AG04450 (cell line): ENCODE measurements at places on chromosomes 12 and 14. TPM values are rescaled to one million over a fixed set of nuclear protein-coding genes. Genes with fewer than 3 reads are reported as not detected.
A peak's percentile ranks its signal among the peaks of the same experiment; 100 is the strongest.

EML5 gene
- 3.0 and 3.6 TPM in 2 replicates for polyA plus RNA-seq

DNA sequence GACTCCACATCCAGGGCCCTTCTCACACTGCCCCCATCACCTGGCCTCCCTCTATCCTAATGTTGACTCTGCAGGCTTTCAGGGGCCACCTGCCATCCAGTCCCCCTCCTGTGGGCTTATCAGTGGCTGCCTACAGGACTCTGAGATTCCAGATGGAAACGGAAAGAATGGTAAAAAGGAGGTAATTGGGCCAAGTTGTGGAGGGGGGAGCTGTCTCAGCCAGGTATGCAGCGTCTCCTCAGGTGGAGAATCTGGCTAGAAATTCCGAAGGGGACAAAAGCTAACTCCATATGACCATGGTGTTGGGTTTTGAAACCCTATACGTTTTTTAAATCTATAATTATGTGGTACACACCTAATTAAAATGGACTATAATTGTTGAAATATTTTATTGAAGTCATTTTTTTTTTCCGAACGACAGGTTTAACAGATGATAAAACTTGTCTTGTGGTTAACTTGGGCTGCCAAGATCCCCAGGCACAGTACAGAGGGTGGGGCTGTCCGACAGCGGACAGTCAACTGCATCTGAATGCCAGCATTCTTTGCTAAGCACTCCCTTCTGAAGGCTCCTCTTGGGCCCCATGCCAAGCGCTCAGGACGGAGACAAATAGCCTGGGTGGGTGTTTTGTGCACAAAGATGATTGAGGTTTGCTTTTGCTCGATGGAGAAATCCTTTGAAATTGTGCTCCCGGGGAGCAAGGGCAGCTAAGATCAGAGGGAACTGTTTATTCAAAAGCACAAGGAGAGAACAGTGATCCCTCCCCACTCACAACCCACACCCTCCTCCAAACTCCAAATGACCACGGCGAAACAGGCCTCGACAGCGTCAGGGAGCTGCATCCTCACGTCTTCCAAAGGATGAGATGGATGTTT is 365.6 kb downstream of the BCL11B start:
- no peak for DNase-seq

GRCh38 chr12:13465635-13466034 is 269.1 kb downstream of the EMP1 start:
- DNase-seq = no peak

DNA sequence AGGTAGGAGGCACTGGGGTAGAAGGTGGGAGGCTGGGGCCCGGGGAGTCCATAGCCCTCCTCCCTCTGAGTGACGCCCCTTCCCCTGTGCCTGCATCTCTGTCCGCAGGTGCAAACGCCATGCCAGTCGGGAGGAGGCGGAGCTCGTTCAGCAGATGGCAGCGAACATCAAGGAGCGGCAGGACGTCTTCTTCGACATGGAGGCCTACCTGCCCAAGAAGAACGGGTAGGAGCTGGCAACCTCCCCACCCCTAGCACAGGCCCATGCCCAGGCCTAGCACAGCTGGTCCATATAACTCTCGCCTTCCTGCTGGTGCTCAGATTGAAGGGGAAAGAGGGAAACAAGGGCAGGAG is 35.6 kb downstream of the TMEM120B start:
- DNase-seq = no peak

MEG3 gene
- polyA plus RNA-seq = 306 and 310 TPM in 2 replicates

CD163 gene
- polyA plus RNA-seq = not detected in 2 replicates

- DNase-seq = no peak
These were observed 38.1 kb downstream of the GOLGA5 start for GRCh38 chr14:92832137-92832700.

GRCh38 chr14:24673534-24674203 is 39.7 kb upstream of the GZMB start:
- no peak for DNase-seq

GRCh38 chr12:85448548-85449139 is 168.6 kb downstream of the ALX1 start:
- no peak for DNase-seq

DNA sequence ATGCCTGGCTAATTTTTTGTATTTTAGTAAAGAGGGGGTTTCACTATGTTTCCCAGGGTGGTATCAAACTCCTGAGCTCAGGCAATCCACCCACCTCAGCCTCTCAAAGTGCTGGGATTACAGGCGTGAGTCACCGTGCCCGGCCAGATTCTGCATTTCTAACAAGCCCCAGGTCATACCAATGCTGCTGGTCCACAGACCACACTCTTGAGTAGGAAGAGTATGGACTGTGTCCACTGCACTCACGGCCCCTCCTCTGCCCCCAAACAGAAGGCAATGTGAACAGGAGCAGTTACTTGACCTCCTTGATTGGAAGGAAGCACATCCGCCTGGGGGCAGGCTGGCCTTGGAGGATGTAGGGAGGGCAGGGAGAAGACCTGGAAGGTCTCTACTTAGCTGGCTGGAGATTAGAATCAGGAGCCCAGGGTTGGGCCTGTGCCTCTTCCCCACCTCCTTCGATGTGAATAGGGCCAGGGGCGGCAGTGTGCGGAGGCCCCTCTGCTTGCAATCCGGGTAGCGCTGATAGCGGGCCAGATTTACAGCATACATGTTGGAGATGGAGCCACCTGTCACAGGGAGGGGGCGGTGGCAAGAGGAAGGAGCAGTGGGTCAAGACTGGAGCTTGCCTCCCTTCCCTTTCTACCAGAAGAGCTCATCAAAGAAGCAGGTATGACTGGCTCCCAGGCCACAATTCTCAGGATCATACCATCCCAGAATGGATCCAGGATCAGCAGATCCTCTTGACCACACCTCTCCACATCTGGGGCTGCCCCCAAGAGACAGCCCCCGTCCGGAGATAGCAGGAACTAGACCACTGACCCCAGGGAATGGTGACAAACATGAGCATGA is 9.4 kb upstream of the ZNF740 start:
- DNase-seq = no peak

DNA sequence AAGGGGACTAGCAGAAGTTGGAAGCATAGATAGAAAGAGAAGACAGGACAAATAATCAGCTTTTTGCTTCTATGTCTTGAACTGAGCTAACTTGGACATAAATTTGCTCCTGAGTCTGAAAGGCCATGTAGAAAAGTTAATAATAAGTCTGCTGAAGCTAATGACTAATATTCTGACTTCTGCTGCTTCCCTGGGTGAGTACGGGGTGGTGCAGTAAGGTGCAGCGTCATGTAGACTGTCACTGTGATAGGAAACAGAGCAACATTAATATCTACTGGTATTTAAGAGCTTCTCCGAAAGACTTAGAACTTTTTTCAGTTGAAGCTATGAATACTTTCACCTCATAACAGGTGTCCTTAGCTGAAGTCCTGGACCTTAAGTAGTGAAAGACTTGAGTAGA is 34.1 kb upstream of the CPM start:
- DNase-seq = no peak

MAP1LC3B2 gene
- 3.1 and 3.8 TPM in 2 replicates for polyA plus RNA-seq

DNA sequence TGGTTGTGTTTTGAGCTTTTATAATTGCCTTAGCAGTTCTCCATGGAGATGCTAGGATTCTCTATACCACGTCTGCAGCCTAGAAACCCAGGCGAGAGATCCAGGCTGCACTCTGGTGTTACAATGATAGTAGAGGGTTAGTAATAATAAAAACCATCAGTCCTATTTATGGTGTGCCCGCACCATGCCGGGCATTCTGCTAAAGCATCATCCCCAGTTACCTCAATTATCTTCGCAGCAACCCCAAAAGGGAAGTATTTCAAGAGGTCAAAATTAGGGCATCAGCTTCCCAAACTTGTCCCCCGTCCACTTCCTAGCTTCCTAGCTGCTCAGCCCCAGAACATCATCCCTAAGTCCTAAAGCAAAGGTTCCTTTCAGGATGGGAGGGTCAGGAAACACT is 3.2 kb downstream of the SYNE3 start:
- DNase-seq = no peak

GRCh38 chr12:6084261-6084968 is 40.1 kb downstream of the VWF start:
- no peak for DNase-seq

- DNase-seq = no peak
These were observed 27.4 kb upstream of the DDHD1 start for GRCh38 chr14:53180272-53181221.

DNA sequence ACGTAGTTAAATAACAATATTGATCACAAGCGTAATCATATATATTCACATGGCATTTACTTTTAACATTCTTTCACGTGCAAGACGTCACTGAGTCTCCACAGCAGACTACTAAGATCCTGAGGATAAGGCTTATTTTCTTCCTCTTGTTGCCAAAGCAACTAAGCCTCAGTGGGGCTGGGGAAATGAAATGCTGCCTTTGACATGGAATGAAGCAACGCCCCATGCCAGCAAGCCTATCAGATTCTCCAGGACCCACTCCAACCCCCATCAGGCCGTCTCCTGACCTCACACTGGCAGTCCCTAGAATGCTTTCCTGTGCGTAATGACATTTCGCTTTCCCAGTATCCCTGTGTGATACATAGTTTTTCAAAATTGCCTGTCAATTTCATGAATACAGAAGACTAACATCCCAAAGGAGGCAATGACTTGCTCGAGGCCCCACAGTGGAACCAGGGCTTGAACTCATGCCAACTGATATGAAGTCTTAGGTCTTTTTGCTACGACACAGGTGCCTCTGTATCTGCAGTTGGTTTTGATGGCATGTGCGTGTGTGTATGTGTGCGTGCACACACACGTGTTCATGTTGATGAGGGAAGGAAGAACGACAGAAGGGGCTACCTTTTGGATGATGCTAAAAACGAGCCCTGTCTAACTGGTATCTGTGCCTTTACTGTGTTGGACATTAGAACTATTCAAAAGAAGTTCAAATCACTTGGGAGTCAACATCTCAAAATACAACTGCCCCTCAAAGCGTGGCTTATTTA is 239.1 kb downstream of the VRK1 start:
- no peak for DNase-seq

PLEKHD1 gene
- polyA plus RNA-seq = not detected in 2 replicates

DNA sequence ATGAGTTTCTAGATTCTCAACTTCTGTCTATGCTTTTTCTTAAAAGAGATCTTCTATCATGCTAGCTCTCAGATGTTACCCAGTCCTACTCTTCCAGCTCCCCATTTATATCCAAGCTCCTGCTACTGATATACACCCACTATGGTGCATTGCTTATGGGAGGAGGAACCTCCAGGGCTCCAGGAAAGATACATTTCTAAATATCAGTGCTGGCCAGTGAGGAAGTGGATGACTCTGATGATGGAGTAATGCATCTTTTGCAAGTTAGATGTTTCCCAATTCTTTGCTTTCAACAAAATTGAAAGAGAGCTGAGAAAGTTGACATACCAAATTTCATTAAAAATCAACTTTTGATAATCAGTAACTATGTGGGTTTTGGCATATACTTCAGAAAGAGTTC is 105.7 kb upstream of the RESF1 start:
- no peak for DNase-seq

GRCh38 chr14:25677111-25677510 is 627.2 kb upstream of the STXBP6 start:
- no peak for DNase-seq

- DNase-seq = no peak
These were observed 29.4 kb downstream of the SLC24A4 start for GRCh38 chr14:92352158-92352985.

DNA sequence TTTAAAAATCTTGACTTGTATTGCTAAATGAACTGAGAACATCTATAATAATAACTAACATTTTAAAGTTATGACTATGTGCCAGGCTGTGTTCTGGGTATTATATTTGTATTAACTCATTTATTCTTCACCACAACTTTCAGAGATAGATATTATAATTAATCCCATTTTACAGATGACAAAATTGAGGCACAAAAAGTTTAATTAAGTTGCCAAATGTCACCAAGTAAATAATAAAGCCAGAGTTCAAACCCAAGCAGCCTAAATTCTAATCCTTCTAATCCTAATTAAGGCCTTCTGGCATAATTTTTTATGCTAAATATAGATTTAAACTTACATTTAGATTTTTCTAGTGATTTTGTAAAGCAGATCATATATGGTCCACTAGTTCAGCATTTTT is 17.5 kb upstream of the TUBA1A start:
- DNase-seq = no peak

FLRT2 gene
- 17.3 and 20.8 TPM in 2 replicates for polyA plus RNA-seq

DNA sequence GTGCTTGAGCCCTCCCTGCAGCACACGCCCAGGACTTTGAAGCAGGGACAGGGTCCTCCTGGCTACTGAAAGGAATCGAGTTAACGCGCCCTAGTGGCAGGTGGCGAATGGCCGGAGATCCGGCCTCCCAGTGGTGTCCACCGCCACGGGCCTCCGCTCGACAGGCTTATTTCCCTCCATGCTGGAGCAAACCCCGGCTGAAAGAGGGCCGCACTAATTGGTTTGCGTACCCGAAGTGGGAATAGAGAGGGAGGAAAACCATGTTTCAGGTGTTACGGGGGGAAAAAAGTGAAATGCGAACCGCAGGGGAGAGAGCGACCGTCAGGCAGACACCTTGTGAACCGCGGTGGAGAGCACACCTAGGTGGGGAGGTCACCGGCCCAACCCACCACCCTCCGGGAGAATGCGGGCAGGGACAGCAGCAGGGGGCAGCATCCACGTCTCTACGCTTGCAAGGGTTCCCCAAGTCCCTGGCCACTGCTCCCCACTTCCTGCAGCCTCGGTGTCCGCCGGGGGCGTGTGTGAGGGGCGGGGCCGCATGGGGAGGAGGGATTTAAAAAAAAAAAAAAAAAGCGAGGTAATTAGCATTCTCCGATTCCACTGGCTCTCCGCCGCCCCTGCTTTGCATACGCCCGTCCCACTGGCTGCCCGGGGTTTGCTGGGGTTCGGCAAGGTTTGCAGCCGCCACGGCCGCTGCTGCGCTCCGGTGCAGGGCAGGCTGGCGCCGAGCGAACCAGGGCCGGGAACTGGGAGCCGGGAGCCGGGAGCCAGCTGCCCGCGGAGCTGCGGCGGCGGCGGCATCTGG is 224.6 kb upstream of the CRY1 start:
- DNase-seq = peak; percentile 74

GRCh38 chr12:109678719-109679118 is 34.9 kb upstream of the FAM222A start:
- no peak for DNase-seq

GRCh38 chr12:70617450-70617849 is 19.8 kb downstream of the PTPRB start:
- no peak for DNase-seq

- no peak for DNase-seq
These were observed 33.8 kb upstream of the DTX1 start for GRCh38 chr12:113022563-113023297.

DNA sequence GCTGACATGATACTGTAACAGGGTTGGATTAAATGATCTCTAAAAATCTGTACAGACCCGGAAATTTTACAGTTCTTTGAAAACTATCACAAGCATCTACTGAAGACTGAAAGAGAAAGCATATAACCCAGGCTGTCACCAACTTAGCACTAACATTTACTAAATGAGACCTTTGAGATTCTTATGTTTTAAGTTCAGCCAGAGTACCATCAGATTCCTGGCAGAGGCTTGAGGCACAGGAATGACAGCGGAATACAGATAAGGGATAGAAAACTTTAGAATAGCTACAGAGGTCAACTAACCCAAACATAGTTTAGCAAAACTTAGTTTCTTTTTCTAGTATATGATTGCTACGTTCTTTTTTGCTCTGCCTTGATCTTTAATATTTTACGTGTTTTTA is 91.6 kb upstream of the FERMT2 start:
- no peak for DNase-seq
